Naive thymus-derived CD4-positive, alpha-beta T cell (primary cell): ENCODE measurements at places on chromosomes 3 and 15. TPM values are rescaled to one million over a fixed set of nuclear protein-coding genes. Genes with fewer than 3 reads are reported as not detected.

The FEZF2 gene
- not detected for total RNA-seq

The TUSC2 gene
- total RNA-seq = 20.5 and 21.2 TPM in 2 replicates

The C3orf49 gene
- total RNA-seq = not detected

DNA sequence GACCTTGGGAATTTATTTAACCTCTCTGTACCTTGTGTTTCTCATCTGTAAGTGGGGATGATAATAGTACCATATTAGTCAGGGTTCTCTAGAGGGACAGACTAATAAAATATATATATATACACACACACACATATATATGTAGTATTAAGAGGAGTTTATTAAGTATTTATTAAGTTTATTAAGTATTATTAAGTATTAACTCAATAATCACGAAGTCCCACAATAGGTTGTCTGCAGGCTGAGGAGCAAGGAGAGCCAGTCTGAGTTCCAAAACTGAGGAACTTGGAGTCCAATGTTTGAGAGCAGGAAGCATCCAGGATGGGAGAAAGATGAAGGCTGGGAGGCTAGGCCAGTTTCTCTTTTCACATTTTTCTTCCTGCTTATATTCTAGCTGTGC lies 14.8 kb downstream of the OXSM start:
- DNase-seq = no peak

DNA sequence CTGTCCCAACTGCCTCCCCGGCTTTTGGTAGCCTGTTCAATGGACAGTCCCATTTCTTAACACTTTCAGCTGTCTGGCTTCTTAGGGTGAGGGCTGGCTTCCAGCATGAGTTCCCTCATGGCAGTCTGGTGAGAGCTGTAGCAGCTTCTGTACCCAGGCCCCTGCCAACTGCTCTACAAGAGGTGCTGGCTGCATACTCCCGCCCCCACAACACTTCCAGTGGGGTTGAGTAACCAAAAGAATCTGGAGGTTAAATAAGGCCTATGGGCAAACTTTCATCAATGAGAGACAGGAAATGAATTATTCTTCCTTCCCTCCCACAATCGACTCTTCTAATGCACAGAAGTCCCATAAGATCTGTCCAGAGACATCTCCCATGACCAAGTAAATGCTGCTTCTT lies 145.0 kb downstream of the NEK10 start:
- no peak for DNase-seq
